COLO829 (cell line): ENCODE measurements at places on chromosomes 4 and X.

DNA sequence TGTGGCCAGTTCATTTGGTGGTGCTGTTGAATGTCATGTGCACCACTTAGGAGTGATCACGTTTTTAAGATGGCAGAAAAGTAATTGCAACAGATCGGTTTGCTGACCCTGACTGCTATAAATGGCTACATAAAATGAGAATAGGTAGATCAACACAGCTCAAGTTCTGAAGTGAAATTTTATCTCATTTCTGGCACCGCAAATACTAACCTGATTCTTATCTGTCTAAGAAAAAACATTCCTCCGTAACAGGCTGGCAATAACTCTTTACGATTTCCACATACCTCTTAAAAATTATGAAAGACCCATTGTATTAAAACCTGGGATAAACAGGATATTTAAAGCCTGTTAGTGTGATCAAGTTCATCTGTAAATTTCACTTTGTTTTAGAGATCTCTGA, 387.5 kb downstream of the PDGFC start:
- no peak for DNase-seq

DNA sequence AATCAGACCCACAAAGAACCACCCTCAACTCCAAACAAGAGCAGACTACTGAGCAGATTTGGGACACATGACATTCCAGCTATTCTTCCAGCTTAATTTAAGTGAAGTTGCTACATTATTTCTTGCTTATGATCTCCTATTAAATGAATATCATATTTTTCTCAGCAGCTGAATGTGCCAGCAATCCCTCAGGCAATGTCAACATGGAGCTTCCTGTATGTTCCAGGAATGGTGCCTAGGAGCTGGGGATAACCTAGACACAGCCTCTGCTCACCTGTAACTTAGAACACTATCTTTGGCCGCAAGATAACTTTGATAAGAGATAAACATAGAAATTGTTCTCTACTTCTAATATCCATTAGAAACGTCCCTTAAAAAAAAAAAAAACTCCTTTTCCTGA, 274.4 kb upstream of the RASGEF1B start:
- no peak for DNase-seq

DNA sequence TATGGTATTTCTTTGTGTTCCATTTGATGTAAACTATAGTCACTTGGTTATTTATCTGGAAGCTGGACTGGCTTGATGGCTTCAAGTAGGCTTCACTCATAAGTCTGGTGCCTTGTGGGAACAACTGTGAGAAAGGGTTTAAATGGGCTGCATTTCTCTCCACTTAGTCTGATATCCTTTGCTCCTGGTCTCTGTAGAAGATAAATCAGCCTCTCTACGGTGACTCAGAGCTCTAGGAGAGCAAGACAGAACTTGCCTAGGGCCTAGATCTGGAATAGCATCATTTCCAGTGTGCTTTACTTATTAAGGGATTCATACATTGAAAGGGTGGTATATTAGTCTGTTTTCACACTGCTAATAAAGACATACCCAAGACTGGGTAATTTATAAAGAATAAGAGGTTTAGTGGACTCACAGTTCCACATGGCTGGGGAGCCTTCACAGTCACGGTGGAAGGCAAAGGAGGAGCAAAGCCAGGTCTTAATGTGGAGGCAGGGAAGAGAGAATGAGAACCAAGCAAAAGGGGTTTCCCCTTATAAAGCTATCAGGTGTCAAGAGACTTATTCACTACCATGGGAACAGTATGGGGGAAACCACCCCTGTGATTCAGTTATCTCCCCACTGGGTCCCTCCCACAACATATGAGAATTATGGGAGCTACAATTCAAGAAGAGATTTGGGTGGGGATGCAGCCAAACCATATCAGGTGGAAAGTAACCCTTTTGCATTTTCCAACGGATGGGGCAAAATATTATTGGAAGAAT, 1746.4 kb upstream of the PCDH7 start:
- DNase-seq = no peak

DNA sequence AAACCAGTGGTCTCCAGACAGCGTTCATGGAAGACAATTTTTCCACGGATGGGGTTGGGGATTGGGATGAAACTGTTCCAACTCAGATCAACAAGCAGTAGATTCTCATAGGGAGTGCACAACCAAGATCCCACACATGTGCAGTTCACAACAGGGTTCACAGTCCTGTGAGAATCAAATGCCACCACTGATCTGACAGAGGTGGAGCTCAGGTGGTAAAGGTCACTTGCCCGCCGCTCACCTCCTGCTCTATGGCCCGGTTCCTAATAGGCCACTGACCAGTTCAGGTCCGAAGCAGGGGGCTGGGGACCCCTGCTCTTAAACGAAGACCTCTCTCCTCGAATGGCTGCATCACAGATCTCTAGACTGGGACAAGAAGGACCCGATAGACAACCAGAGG, 4.4 kb downstream of the APBB2 start:
- no peak for DNase-seq

DNA sequence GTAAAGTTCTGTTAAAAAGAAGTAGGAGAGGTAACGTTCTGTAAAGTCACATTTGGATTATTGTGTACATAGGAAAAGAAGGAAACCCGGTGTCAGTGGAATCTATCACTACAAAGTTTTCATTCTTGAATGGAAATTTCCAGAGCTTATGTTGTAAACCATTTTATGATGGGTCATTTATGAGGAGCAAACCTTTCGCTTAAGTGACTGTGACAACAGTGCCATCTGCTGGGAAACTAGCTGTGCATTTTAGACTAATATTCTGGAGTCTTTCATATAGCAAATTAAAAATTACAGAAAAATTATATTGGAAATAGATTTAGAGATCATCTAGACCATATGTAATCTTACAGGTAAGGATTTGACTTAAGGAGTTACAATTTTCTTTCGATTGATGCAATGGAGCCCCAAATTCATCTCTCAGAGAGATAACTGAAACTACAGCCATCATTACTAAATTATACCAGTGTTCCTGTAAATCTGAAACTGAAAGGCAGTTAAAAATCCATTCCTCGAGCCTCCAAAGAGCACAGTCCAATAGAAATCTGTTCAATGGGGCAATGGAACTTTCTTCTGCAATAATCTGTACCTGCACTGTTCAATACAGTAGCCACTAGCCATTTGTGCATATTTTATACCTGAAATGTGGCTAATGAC, 26.9 kb downstream of the ASB9 start:
- DNase-seq = peak; percentile 50

DNA sequence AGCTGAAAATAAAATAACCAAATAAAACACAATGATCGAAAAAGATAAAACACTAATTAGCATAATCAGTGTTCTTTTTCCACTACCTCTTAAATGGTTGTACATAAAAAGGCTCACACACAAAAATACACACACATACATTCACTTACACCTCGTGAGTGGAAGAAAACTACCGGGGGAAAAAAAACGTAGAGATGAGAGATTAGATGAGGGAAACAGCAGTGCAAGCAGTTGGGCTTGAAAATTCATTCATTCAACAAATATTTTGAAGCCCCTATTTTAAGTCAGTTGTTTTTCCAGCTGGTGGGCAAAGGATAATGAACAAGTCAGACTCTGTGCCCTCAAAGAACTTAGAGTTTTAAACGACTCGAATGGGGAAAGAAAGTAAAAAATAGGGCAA, 1.0 kb downstream of the TBCK start:
- DNase-seq = no peak

DNA sequence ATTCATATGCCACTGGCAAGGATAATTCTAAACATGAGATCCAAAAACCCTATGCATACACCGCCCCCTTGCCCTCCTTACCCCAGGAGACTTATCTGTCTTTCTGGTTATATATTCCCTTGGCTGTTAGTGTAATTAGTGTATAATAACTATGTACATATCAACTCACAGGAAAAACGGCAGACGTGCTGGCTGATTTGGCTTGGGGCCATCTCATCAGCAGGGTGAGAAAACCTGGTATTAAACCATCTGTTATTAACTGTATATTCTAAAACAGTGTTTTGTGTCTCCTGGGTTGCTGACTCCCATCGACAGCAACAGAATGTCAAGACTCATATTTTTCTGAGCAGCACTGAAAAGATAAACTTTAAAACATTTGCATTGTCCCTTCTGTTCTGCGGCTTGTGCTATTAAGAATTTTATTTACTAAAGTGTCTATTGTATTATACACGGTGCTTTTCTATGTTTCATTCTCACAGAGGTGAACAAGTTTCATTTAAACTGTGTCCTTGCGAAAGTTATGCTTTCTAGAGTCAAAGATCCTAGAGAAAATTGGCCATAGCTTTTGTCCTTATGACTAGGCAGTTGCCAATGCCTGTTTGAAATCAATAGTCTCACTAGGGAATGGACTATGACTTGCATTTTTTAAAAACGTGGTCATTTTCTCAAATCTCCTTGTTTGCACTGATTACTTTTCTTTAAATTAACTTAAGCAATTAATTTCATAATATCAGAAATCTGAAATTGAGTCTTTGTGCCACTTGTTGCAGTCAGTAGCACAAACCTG, 211.5 kb upstream of the MID1 start:
- no peak for DNase-seq

- no peak for DNase-seq
Observed at GRCh38 chr4:80268081-80268823, 1.8 kb downstream of the FGF5 start.

- DNase-seq = no peak
Observed at GRCh38 chrX:151722241-151722846, 6.5 kb downstream of the FATE1 start.

DNA sequence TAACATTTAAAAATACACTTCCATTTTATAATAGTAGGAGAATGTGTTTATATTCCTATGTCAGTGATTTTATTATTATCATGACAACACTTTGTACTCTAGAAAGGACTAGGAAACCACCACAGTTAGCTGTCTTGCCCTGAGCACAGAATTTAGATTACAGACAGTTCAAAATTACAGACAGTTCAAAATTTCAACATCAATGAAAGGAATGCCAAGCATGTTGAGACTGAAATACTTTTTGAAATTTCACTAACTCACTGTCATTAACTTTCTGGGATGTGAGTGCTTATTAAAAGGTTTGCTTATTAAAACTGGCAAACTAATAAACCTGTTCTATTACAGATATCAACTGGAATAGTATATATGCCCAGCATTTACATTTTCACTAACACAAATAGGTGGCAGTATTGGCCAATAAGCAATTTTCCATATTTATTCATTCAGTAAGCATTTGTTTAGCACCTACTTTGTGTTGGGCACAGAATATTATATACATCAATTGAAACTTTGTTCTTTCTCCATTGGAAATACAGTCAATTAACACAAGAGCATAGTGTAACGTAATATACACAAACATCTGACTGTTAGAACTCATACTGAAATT, 179.4 kb downstream of the FBXW7 start:
- DNase-seq = no peak

GRCh38 chrX:53031380-53031779, 17.2 kb upstream of the GPR173 start:
- DNase-seq = no peak

DNA sequence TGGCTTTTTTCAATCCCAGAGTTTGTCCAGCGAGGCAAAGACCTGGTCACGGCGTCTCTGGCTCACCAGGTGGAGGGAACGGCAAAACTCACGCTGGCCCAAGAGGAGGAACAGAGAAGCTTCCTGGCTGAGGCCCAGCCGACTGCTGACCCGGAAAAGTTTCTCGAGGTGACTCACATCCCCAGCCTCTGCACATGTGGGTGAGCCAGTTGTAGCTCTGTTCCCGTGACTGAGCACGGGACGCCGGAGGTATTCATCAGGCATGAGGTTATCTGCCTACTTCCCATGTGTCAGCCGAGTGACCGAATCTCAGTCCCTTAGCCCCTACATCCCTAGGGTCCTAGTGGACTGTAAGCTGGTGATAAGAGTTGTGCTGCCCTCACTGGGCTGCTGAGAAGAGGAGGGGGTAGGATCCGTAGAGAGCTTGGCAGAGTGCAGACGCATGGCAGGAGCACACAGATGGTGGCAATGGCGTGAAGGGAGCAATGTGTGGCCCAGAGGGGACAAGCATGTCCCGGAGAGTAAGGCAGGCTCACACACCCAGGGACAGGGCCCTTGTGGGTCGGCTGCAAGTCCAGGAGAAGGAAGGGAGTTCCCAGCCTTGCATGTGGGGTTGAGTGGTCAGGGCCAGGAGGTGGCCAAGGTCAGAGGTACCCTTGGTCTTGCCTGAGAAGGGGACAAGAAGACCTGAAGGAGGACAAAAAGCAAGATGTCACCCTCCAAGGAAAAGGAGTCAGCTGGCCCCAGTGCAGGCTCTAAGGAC, 42.9 kb downstream of the EVC start:
- DNase-seq = peak; percentile 51

DNA sequence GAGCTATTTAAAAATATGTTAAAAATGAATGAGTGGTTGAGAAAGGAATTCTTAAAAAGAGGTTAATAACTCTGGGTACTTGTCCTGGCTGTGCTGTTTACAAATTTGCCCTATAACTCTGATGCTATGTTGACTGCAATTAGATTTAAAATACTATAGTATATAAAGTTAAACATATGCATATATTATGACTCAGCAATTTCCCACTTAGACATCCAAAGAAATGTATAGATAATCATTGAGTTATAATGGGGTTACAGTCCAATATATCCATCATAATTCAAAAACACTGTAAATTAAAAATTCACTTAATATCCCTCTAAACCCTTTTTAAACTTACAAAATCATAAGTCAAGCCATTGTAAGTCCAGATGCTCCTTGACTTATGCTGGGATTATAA, 430.3 kb downstream of the PACRGL start:
- DNase-seq = no peak
